ENCODE measurements at places on chromosomes 12 and 14.
A peak's percentile ranks its signal among the peaks of the same experiment; 100 is the strongest.

GRCh38 chr12:53078425-53079225 lies 565 bp downstream of the SPRYD3 start:
- H3K4me1 ChIP-seq: peaks cover 21% of the 10 kb centered on the region
- no peaks in the 10 kb centered on the region for H3K27me3 ChIP-seq
- peak overlapping the region; percentile 84 for H3K27ac ChIP-seq
- DNase-seq: no peak
- peak overlapping the region; percentile 87 for H3K4me3 ChIP-seq

DNA sequence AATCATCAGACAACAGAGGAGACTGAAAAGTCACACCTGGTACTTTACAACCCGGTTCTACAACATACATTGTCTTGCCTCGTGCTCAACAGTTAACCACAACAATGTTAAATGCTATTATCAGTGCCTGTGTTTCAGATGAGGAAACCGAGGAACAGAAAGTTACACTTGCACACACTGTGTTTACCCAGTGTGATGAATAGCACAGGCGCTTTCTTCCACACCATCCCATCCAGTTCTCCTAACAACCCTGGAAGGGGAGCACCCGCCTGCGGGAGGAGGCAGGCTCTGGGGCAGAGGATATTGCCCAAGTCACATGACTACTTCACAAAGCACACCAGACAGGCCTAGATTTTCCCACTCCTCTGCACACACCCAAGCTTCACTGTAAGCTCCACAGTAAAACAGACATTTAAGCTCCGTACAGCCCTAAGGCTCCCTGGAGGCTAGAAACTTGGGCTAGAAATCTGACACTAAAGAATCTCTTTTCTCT lies 21.8 kb downstream of the NCKAP5L start:
- H3K27me3 ChIP-seq: no peaks in the 10 kb centered on the region
- no peaks in the 10 kb centered on the region for H3K4me1 ChIP-seq
- H3K27ac ChIP-seq: no peak overlapping the region

DNA sequence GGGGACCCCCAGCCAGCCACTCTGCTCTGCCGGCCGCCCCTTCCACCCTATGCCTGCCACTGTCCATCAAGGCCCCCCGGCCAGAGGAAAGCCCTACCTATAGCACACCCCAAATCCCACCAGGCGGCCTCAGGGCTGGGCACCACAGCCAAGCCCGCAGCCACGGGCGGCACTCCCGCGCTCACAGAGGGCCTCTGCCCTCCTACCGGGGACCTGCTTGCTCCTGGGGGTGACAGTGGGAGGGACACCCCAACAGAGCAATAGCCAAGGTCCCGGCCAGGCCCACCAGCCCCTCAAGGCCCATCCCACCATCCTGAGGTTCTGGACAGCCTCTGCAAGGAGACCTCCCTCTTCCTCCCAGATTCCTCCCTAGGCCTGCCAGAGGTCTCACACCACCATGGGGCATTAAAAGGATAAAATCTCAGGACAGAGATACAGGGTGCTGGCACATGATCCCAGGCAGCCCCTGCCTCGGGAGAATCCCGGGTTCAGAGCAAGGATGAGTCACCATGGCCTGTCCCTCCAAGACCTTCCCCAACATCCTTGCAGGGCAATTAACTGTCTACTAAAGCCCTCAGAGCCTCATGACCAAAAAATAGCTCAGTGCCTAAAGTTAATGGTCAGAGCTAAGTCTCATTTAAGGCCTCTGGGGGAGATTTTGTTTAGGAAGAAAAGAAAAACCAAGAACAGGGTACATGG lies 17.1 kb downstream of the CCDC85C start:
- H3K36me3 ChIP-seq: no peaks in the 10 kb centered on the region
- no peak overlapping the region for H3K4me3 ChIP-seq
- H3K27ac ChIP-seq: no peak overlapping the region
- no peaks in the 10 kb centered on the region for H3K27me3 ChIP-seq
- H3K4me1 ChIP-seq: no peaks in the 10 kb centered on the region

GRCh38 chr12:40691913-40692764 lies at the start of gene CNTN1:
TSS of gene CNTN1 (plus strand) at chr12:40692439.
- H3K27me3 ChIP-seq: no peaks in the 10 kb centered on the region
- H3K4me1 ChIP-seq: no peaks in the 10 kb centered on the region
- no peak within 1 kb of the TSS for H3K27ac ChIP-seq
- no peaks in the 10 kb centered on the region for H3K36me3 ChIP-seq
- no peak for DNase-seq

- no peak overlapping the region for H3K27ac ChIP-seq
- no peaks in the 10 kb centered on the region for H3K36me3 ChIP-seq
Measured at GRCh38 chr14:50947446-50947845, 3.2 kb upstream of the PYGL start.

DNA sequence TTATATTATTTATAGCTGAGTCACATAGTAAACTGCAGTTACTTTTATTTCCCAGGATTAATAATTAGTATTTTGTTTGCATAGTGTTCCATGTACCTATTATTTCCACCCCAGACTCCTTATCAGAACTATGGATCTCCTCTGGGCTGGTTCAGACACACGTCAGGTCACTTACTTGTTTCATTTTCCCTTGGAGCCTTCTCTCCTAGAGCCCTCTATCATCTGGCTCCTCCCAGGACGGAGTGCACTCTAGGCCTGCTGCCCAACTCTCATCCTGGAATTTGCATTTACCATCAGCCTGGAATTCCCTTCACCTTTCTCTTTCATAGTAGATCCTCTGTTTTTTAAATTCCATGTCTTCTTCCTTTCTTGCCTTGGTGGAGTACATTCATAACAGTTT lies 28.5 kb upstream of the GALNT16 start:
- no peaks in the 10 kb centered on the region for H3K4me1 ChIP-seq
- DNase-seq: no peak
- no peaks in the 10 kb centered on the region for H3K27me3 ChIP-seq
- no peak overlapping the region for H3K4me3 ChIP-seq

DNA sequence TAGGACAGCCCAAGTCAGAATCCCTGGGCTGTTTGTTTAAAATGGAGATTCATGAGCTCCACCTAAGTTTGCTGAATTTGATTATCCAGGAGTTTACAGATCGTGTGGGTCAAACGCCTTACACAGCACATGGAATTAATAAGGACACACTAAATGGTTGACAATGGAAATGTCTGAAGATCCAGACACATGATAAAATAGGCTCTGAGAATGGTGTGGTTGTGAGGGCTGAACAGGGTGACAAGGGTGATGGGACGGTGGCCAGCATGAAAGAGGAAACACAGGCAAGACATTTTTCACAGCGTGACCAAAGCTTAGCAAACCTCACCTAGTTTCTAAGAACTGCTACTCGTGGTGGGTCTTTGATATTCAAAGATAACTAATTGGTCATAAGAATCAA lies 12.5 kb downstream of the VWF start:
- H3K4me1 ChIP-seq: no peaks in the 10 kb centered on the region
- no peak overlapping the region for H3K27ac ChIP-seq
- no peak overlapping the region for H3K4me3 ChIP-seq
- peaks cover 4% of the 10 kb centered on the region for H3K27me3 ChIP-seq

GRCh38 chr12:113075137-113075683 lies 18.7 kb downstream of the DTX1 start:
- no peaks in the 10 kb centered on the region for H3K27me3 ChIP-seq
- no peak for DNase-seq
- H3K4me3 ChIP-seq: no peak overlapping the region
- no peaks in the 10 kb centered on the region for H3K36me3 ChIP-seq
- H3K27ac ChIP-seq: no peak overlapping the region
- H3K4me1 ChIP-seq: peaks cover 20% of the 10 kb centered on the region

DNA sequence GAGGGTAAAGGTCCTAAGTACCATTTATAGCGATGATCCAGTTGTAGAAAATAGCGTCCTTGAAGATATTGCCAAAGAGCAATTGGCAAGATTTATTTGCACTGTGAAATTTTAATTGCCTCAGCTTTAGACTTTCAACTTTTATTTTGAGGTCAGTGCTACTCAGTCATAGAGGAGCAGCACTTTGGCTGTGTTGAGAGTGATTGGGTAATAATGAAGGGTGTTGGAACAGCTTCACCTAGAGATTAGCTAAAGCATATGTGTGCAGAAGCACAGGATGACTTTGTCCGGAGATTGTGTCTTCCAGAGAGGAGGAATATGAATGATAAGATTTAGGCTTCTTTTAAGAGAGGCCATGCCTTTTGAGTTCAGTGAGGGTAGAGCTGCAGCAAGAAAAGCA lies 164.8 kb downstream of the NPAS3 start:
- H3K4me1 ChIP-seq: no peaks in the 10 kb centered on the region
- DNase-seq: no peak
- no peak overlapping the region for H3K27ac ChIP-seq
- H3K36me3 ChIP-seq: no peaks in the 10 kb centered on the region
- H3K27me3 ChIP-seq: no peaks in the 10 kb centered on the region
